K562 (cell line): ENCODE measurements at places on chromosomes 1 and 21.

- DNase-seq = no peak
Observed at GRCh38 chr1:47948126-47948525, 49.1 kb downstream of the TRABD2B start.

GRCh38 chr1:41650028-41650880 is 165.8 kb upstream of the EDN2 start:
- DNase-seq = no peak

DNA sequence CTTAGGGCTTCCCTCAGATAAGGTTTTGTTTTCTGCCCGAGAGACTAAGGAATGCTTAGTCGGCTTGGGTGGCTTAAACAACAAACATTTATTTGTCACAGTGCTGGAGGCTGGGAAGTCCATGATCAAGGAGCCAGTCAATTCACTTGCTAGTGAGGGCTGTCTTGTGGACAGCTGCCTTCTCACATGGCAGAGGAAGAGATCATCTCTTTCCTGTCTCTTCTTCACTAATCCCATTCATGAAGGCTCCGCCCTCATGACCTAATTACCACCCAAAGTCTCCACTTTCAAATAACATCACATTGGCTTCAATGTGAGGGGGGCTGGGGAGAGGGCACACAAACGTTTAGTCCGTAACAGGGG is 50.5 kb upstream of the IL12RB2 start:
- no peak for DNase-seq

DNA sequence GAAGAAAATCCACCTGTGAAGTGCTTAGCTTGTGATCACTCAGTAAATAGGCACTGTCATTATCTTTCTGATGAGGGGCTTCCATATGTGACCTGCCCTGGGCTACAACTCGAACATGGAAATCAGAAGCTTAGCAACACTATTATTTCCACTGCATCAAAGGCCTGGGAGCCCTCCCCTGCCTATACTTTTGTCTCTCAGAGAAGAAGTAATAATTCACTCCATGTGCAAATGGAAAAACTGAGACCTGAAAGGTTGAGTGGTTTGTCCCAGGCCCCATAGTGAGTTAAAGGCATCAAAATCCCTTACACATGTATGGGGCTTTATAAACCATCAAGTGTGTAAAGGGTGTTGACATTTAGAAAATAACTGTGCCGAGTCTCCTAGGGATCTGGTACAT is 20.9 kb downstream of the SOX13 start:
- no peak for DNase-seq

GRCh38 chr1:95889400-95889799 is 655.4 kb downstream of the RWDD3 start:
- no peak for DNase-seq

DNA sequence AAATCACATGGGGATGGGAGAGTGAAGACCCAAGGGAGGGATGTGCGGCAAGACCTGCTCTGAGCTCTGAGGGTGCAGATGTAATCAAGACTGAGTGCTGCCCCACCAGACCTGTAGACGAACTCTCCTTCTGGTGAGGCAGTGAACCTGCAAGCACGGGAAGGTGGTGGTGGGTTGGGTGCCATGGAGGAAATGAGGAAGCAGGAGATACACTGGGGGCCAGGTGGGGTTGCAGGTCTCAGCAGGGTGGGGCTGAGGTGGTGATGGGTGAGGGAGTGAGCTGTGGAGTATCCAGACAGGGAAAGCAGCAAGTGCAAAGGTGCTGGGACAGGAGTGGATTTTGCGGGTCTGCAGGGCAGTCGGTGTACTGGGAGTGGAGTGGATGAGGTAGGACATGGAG is 102.3 kb downstream of the KCNJ15 start:
- DNase-seq = no peak
